CD14-positive monocyte (primary cell): ENCODE measurements at places on chromosomes 1 and 21. TPM values are rescaled to one million over a fixed set of nuclear protein-coding genes. Genes with fewer than 3 reads are reported as not detected.

DNA sequence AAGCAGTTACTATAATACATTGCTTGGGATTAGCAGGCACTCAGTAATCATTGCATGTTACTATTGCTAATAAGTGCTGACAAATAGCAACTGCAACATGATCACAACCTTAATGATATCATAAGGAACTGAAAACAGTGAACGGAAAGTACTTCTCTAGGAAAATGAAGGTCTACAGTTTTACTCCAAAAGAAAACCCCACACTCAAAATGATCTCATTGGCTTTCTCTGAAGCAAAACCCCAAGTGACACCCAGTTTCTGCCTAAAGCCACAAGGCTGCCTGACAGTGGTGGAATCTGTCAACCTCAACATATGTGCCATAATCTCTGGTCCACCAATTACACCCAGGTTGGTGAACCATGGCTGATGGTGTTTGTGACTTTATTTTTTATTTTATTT, 137.6 kb downstream of the PTGER3 start:
- DNase-seq, result no peak

DNA sequence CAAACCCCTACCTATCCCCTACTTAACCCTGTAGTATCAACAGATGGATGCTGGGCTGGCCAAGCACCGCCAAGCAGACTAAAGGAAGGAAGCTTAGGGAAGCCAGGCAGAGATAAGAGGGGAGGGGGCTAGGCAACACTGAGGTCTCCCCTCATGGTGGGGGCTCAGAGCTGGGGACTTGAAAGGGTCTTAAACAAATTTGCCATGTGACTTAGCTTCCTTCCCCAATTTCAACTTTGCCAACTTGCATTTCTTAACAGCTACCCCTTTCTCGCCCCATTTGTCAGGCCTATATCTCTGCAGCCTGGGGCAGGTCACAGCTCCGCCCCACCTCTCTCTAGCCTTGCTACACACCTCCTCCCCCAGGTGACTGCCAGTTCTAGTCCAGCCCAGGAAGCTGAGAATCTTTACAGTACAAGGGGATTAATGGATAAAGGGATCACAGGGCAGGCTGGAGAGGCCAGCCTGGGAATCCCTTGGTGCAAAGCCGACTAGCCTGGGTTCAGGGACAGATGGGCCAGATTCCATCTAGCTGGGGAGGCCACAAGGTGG, 3.4 kb downstream of the KIF21B start:
- peak; percentile 52 for DNase-seq

Gene TMPRSS15
- not detected for polyA plus RNA-seq

Gene KDF1
- not detected for polyA plus RNA-seq

- DNase-seq, result no peak
Observed at GRCh38 chr1:13543451-13544220, 29.8 kb upstream of the LRRC38 start.

DNA sequence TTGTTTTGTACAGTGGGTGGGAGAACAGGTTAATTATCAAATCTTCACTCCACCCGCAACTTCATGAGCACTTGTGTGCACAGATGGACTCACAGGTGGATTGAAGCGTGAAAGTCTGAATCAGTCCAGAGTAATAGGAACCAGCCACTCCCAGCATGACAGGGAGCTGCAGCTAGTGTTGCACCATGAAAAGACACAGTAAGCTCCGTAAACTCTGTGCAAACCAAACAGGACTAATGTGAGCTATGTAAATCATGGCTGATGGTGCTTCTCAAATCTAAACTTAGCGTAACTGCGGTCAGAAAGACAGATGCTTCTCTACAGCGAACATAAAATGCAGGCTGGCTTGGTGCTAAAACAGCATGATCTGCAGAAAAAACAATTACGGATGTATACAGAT, 114.4 kb downstream of the CENPF start:
- DNase-seq, result no peak

Gene KHDRBS1
- 32.1 and 40.7 TPM in 2 replicates for polyA plus RNA-seq

DNA sequence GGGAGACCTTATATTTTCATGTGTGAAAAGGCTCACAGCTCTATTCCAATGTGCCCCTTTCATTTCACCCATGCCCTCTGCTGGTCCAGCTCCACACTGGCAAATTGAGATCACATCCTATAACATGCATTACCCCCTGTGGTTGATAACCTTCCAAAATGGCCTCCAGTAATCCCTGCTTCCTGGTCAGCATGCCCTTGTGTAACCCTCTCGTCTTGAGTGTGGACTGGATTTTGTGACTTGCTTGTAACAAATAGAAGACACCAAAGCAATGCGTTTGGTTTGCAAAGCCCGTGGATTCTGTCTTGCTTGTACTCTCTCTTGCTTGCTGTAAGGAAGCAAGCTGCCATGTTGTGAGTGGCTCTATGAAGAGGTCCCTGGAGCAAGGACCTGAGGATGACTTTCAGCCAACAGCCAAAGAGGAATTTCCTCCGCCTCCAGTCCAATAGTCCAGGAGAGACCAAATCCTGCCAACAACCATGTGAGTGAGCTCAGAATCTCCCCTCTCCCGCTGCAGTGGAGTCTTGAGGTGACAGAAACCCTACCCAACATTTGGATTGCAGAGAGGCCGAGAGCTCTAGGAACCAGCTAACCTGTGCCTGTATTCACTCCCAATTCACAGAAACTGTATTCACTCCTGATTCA, 17.4 kb downstream of the KCNA10 start:
- no peak for DNase-seq

Gene CORT
- polyA plus RNA-seq, result not detected in 2 replicates

Gene LPAR3
- not detected for polyA plus RNA-seq
